ENCODE measurements at places on chromosomes 3 and 15.
A peak's percentile ranks its signal among the peaks of the same experiment; 100 is the strongest.

- no peak for DNase-seq
These were observed 326.9 kb downstream of the CNTN3 start for GRCh38 chr3:74287557-74287956.

GRCh38 chr3:167736264-167736787 is 805 bp downstream of the SERPINI1 start:
- no peak for DNase-seq

DNA sequence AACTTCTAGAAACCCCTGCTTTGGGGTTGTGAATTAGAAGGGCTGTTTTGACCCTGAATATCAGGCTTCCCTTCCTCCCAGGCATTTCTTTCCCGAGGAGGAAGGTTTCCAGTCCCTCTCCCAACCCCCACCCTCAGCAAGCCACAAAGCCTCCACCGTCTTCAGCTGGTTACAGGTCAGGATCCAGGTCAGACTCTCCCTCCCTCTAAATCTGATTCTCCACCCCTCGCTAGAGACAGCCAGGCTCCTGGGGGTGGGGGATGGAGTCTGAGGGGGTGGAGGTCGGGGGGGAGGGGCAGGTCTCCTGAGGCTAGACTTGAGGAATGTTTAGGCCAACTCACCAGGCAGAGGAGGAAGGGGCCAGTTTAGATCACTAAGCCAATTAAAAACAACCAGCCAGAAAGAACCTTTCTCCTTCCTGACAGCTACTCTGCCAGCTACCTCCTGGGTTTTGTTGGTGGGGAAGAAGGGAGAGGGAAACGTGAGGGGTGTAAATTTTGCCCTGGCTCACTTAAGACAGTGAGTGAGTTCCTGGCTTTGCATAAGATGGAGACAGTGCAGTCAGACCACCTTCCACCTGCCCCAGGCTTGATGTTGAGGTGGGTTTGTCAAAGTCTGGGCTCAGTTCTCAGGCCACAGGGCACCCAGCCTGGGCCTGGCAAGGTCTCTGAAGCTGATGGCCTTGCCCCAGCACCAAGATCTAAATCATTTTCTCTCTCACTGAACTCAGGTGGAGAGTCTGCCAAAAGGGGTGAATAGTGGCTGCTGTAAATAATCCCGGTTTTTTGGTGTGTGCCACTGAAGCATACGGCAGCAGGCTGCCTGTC is 19.5 kb downstream of the BMF start:
- no peak for DNase-seq

DNA sequence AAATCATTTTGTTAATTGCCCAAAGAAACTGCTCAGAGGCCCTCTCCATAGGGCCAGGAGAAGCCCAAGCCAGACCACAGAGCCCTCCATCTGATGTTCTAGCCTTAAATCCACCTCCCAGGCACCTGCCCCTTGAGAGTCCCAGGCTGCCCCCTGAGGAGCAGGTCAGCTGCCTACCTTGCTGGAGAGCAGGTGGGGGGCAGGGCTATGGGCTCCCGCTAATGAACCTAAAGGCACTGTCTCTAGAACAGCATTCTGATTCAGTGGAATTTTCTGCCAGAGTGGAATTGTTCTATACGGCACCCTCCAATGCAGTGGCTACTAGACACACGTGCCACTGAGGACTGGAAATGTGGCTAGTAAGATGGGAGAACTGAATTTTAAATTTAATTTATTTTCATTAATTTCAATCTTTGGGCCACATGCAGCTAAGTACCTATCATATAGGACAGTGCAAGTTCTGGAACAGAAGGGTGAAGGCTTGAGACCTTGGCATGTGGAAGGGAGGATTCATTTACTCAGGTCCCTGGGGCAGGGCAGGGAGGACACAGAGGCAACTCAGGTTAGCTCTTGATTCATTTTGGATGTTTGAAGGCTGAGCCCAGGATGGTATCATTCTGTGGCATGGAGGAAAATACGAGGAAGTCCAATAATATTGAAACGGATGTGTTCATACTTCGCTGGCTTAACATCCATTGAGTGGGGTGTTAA is 11.4 kb downstream of the AMOTL2 start:
- no peak for DNase-seq

DNA sequence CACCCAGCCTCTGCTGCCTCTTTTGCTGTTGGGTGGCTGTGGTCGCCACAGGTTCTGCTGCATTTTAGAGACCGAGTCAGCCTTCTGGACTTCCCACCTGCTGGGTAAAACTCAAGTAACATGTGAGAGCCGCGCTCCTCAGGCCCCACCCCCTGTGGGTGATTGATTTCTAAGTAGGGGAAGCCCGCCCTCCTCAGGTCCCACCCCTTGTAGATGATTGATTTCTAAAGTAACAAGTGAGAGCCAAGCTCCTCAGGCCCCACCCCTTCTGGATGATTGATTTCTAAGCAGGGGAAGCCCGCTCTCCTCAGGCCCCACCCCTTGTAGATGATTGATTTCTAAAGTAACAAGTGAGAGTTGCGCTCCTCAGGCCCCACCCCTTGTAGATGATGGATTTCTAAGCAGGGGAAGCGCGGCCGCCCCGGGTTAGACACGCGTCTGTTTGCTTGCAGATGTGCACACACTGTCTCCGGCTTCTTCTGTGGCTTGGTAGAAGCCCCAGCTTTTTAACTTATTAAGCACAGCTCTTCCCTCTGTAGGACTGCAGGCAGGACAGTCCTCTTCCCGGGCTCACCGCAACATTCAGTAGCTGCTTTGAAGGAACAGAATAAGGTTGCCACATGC is 83.4 kb downstream of the FAM43A start:
- peak; percentile 92 for DNase-seq

DNA sequence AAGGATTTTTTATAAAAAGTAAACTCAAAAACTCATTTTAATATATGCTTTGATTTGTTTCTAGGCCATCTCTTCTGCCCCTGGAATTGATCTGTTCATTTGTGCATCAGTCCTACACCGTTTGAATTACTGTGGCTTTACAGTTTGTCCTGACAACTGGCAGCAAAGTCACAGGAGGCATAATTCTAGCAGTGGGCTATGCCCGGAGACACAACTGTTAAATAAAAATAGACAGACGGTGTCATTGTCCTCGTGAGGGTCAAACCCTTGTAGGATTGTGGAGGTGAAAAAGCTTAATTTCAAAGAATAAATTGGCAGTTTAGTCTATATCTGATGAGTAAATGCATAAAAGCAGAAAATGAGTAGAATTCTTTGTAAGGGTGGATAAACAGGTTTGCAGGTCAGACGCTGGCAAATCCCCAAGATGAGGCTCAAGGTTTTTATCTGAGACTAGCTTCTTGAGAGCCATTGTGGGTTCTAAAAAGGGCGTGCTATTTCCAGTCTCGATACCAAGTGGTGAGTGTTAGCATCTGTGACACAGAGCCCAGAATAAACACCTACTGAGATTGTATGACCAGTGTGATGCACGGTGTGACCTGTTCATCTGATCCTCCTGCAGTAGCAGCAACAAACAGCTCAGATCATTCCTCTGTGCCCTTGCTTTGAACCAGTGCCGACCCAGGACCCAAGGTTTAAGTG is 51.5 kb upstream of the SLCO3A1 start:
- DNase-seq: no peak

DNA sequence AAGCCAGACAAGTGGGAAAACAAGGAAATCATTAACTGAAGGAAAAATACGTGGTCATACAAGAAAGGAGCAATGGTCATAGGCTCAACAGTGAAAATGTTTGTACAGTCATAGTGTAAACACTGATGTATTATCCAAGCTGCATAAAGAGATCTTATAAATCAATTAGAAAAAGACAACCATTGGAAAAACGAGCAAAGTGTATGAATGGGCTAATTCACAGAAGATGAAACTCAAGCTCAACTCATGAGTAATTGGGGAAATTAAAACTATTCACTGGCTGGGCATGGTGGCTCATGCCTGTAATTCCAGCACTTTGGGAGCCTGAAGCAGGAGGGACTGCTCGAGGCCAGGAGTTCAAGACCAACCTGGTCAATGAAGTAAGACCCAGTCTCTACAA is 6.4 kb upstream of the IGF2BP2 start:
- no peak for DNase-seq

DNA sequence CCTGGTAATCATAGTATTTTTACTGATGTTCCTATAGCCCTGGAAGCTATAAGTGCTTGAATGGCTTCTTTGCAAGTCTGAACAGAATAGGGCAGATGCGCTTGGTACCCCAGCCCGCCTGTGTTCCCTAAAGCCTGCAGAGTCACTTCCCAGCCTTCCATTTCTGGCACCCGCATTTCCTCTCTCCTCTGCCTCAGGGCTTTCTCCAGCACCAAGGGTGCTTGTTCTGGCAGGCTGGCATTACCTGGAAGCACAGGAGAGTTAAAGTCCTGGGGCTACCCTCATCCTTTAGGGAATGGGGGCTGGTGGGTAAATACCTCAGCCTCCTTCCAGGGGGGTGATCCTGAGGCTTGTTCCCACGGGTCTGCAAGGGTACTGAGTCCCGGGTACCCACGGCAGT is 7.4 kb upstream of the CHRNA3 start:
- no peak for DNase-seq

DNA sequence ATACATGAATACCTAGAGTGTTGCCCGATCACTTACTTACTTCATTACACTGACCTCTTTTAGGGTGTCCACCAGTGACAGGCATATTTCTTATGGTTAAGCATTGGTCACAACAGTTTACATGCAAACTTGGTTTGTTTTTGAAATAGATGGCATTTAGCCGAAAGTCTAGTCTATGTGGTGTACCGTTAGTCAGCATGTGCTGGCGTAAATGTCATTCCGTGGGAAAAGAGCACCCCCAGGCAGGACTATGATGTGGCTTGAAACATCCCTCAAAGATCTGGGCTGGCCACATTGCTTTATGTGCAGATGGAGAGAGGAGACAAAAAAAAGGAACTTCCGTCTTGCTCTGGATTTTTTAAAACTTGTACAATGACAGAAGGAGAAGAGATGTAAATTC is 357.0 kb upstream of the ICE2 start:
- no peak for DNase-seq

GRCh38 chr3:161066930-161067329 is 38.2 kb downstream of the B3GALNT1 start:
- DNase-seq: no peak

DNA sequence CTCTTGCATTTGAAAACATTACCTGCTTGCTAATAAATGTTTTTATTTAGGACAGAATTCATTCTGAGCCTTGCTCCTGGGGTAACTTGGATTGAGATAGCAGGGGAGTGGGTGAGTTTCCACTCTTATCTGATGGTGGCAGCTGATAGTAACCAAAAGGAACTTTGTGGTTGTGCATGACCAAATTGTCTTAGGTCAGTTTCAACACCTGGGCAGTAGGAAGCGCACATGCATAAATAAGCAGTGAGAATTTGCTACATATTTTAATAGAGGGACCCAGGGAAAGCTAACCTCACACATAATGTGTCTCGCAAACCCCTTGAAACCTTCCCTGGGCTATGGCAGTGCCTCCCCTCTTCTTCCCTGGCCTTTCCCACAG is 65.4 kb upstream of the XCR1 start:
- DNase-seq: no peak

DNA sequence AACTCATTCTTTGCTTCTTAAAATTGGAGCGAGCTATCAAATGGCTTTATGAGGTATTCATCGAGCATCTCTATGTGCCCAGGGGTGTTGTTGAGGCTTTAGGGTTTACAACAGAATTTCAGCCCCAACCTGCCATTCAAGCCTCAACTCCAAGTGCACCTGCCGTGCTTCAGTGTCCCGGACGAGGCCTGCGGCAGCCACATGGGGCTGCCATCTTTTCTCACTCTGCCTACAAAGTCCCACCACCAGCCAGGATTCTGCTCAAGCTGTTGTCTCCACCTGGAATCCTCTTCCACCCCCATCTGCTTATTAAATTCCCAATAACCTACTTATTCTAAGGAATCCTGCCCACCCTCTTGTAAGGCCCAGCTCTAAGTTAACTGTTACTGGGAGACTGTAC is 242.4 kb downstream of the OPA1 start:
- DNase-seq: no peak

DNA sequence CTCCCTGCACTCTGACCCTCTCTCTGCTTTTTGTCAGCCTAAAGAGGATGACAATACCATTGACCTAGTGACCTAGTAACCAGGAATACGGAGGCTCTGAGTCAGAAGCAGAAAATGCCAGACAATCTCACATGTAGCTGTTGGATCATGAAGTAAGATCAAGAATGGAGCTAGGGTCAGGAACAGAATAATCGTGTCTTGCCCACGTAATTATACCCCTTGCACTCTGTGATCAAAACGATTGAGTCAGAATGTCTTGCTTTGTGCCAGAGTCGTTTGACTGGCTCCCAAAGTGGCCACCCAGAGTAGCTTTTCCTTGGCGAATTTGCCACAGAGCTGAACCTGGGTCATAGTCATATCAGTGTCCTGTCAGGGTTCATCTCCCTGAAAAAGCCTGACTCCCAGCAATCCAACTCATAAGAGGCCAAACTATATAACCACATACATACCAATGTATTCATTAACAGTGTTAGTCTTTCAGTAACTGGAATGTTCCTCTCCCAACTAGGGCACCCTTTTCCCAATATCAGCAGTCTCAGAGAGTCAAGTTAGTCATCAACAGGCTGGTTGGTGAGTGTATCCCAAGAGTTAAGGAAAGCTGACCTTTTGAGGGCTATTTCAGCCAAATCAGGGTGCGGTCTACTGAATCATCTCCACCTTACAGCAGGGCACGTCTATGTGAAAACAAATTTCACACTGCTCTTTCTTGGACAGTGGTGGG is 5.0 kb upstream of the CDV3 start:
- DNase-seq: no peak

DNA sequence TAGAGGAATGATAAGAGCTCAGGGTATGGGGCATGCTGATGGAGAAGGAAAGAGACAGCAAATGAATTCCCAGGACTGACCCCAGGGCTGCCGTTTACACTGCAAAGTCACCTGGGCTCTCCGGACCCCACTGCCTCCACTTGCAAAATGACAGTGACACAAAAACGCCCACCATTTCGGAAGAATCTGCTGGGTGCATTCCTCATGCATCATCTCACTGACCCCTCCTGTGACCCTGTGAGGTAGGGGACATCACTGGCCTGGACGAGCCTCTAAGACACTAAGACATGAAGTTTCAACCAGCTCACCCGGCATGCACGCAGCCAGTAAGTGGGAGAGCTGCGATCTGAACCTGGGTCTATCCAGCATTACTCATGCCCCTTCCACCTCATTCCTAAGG is 60.3 kb downstream of the PCSK6 start:
- DNase-seq: no peak

DNA sequence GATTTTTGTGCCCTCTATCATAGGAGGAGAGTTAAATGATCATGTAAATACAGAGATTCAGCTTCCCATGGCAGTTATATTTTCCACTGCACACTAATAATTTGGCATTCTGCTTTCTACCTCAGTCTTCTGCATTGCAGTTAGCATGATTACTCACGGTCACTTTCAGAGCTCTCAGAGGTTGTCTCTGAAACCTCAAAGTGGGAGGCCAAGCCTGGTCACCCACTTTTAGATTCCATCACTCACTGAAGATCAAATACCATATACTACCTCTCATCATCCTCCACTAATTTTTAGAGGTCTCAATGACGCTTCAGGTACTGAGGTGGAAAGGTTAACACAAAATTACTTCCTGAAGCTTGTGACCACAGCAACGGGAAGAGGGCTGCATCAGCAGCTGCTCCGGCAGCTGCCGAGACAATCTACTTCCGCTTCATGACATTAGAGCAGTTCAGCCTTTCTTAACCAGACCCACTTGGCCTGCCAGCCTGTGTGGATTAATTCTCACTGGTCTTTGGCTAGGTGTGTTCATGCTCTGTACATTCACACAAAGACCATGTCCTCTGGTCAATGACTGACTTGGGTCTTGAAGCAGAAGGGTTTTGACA is 416.4 kb upstream of the PDZRN3 start:
- DNase-seq: no peak

GRCh38 chr3:120471643-120472042 is 20.9 kb upstream of the FSTL1 start:
- no peak for DNase-seq

All from stimulated activated CD4-positive, alpha-beta T cell treated with anti-CD3 and anti-CD28 coated beads, TNF-alpha, amount 100 ng/mL, for 4 hours (primary cell).